Endothelial cell (in vitro differentiated cells): ENCODE measurements at places on chromosomes 5 and 9.

DNA sequence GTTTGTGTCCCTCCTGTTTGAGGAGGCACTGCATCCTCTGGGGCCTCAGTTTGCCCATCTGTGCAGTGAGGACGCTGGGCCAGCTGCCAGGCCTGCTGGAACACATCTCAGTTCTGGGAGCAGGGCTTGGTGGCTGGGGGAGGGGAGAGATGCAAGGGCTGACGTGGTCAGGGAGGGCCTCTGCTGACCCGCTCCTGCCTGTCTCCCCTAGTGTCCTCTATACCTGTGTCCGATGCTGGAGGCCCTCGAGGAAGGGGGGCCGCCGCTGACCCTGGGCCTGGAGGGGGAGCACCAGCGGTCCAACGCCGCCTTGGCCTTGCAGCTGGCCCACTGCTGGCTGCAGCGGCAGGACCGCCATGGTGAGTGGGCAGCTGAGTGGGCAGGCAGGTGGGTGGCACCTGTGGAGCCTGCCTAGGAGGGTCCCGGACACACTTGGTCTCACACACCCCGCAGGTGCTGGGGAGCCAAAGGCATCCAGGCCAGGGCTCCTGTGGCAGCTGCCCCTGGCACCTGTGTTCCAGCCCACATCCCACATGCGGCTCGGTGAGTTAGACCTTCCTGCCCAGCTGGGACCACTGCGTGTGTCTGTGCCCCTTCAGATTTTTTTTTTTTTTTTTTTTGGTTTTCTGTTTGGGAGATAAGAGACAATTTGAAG, 5.8 kb downstream of the FPGS start:
- no peak for DNase-seq

DNA sequence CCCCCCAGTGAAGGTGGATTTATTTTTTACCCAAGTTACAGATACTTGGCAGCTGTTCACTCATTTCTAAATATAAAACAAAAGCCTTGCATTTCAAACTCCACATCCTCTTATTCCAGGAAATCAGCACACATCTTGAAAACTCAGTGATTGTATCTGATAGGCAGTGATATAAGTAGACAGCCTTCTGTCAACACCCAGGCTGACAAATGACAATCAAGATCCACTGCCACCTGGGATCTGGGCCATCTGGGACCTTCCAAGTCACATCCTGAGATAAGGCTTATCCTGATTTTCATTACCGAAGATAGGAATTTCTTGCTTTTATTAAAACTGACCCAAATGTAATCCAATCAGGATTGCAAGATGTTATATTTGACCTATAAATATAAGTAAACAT, 201.3 kb upstream of the PUM3 start:
- no peak for DNase-seq

GRCh38 chr9:14275331-14275730, 38.6 kb downstream of the NFIB start:
- DNase-seq: no peak

- peak; percentile 35 for DNase-seq
Observed at GRCh38 chr5:38208782-38209378, 49.5 kb upstream of the EGFLAM start.

DNA sequence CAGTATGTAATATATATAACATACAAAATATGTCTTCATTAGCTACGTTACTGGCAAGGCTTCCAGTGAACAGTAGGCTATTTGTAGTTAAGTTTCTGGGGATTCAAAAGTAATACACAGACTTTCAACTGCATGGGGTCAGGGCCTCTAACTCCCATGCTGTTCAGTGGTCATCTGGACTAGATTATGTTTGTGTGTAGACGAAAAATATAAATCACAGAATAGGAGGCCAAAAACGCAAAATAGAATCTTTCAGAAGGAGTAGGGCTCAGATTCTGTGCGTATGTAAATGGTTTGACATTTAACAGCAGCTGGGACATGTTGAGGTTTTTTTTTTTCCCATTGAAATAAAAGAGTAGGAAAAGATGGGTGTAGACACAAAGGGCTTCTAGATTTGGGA, 1048.7 kb upstream of the WWC1 start:
- no peak for DNase-seq

- DNase-seq: no peak
Observed at GRCh38 chr5:74316064-74316603, 324.4 kb downstream of the ENC1 start.

DNA sequence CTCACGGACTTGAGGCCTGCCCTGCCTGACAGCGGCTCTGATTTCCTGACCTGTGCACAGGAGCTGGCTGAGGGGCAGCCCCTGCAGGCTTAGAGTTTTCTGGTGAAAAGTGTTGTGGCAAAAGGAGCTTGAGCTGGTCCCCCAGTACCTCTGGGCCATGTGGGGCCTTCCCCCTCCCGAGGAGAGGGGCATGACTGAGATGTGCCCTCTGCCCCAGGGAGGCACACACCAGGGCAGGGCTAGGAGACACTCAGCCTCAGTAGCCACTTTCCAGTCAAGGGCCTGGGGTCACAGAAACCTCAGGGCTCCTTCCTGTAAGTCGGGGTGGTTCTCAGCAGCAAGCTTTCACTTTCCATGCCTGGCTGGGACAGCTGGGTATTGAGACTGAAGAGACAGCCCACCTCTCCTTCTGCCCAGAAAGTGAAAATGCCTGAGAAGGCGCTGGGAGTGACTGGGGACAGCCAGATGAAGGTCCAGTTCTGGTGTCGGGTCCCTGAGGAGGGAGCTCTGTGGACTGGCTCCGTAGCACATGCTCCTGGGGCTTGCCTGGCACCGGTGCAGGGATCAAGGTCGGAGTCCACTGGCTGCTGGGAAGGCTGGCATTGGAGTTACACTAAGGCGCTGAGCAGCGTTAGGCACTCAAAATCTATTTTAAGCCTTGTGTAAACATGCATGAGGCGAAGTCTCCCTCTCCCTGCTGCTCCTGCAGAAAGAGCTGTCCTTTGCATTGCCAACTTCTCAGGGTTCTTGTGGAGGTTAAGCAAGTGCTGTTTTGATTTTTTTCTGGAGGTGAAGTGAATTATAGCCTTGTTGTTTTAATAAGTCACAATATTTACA, 394.9 kb downstream of the GADD45G start:
- no peak for DNase-seq

DNA sequence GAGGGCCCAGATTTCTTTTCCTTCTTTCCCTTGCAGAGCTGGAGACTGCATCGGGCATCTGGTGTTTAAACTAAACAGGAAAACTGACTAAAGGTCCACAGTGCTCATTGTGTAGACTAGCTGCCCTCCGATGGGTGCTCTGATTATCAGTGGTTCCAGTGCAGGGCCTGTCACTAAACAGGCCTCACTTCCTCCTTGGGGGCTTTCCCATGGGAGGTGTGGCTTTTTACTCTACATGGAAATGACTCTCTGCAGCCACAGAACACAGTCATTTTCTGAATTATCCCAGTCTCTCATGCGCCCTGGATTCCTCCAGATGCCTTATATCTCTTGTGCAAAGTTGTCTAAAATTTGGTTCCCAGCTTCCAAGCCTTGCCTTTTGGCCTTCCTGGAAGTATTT, 199.2 kb downstream of the TRIO start:
- no peak for DNase-seq

- no peak for DNase-seq
Observed at GRCh38 chr5:116872486-116872885, 297.9 kb upstream of the SEMA6A start.

GRCh38 chr5:160968480-160968879, 116.5 kb upstream of the ATP10B start:
- no peak for DNase-seq

DNA sequence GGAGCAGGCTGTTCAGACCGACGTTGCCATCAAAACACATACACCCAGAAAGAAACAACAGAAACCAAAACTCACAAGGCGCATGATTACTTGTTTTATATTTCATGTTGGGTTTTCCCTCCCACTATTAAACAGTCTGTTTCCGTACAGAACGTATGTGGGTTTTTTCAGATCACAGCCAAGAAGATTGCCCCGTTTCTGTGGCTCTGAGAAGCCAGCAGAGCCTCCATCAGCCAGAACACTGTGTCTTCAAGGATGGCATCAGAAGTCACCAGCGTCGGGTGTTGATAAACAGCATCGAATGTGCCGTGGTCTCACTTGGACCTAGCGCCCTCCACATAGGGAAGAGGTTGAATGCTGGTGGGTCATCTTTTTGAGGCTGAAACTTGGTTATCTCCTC, 42.8 kb downstream of the FAM78A start:
- no peak for DNase-seq

GRCh38 chr9:81375187-81376100, 313.9 kb downstream of the TLE1 start:
- DNase-seq: no peak

- DNase-seq: no peak
Observed at GRCh38 chr5:39249564-39250274, 30.4 kb upstream of the FYB1 start.

DNA sequence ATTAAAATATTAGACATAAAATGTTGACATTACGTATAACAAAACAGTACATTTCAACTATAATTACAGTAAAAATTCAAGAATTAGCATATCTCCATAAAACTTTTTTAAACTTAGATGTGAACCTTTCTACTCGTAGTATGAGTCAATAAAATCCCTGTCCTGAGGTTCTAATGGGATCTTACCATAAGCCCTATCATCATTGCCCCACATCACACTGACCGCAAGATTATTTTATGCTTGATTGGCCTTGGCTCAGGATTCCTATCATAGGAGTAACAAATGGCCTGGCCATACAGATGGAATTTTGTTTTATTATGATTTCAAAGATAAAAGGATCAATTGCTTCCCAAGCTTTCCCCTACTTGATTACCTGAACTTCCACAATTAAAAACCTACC, 238.3 kb downstream of the MEF2C start:
- no peak for DNase-seq

GRCh38 chr9:116350213-116350612, 196.6 kb downstream of the PAPPA start:
- no peak for DNase-seq

DNA sequence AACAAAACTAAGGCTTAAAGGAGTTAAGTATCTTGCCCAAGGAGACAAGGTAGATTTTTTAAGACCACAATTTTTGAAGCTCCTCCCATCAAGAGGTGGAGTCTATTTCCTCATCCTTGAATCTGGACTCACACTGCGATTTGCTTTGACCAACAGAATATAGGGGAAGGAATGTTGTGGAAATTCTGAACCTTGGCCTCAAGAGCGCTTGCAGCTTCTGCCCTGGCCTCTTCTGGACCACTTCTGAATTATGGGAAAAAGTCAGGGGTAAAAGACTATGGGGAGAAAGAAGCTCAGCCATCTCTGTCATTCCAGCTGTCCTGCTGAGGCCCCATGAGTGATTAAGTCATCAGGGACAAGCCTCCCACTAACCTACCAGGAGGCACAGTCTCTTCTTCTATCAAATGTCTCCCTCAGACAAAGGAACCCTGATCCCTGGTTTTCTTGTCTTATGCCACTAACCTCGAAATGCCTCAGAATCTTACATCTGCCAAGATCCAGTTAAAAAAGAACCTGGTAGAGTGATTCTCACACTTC, 25.9 kb downstream of the MAPKAP1 start:
- no peak for DNase-seq

DNA sequence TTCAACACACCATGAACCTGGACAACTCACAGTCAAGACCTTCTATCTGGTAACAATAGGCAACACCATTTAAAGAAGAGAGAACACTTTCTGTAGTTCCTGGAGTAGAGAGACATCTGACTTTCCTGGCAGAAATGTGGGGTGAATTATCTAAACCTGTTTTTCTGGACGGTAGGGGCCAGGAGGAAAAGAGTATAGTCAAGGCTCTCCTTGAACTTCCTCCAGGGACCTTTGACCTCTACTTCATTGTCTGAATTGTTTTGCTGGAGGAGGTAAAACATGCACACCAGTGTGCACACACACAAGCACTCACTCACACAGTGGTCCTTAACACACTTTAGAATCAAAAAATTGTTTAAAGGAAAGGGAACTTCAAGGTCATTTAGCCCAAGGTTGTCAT, 13.2 kb downstream of the S100Z start:
- DNase-seq: no peak

GRCh38 chr5:135027697-135028615, 6.1 kb downstream of the PITX1 start:
- no peak for DNase-seq

DNA sequence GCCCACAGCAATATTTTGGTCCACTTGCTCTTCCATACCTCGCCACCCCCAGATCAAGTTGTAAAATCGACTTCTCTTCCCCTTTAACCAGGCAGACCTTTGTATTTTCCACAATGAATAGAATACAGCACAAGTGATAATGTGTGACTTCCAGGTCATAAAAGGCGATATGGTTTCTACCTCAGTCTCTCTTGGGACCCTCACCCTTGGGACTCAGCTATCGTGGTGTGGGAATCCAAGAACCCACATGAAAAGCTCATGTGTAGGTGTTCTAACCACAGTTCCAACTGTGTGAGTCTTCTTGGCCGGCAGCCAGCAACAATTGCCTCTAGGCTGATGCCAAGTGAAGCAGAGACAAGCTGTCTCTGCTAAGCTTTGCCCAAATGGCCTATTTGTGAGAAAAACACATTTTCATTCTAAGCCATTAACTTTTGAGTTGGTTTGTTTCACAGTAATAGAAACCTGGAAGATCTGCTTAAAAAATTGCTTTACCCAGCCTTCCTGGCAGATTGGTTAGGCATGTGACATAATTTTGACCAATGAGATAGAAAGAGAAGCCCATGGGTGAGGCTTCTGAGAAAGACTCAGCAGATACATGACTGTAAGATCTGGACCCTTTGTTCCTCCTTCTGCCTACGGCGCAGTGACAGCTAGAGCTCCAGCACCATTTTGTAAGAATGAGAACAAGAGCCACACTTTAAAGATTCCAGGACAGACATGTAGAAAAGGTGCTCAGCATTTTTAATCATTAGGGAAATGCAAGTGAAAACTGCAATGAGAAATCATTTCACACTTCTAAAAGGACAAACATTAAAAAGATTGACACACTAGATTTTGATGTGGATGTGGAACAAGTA, 18.3 kb upstream of the MLLT3 start:
- no peak for DNase-seq

GRCh38 chr5:163190784-163191183, 246.6 kb upstream of the CCNG1 start:
- DNase-seq: no peak

GRCh38 chr5:56108246-56108645, 113.5 kb upstream of the IL6ST start:
- DNase-seq: no peak

GRCh38 chr9:16023446-16023845, 470.6 kb downstream of the CCDC171 start:
- DNase-seq: no peak

GRCh38 chr5:14190194-14191164, 47.3 kb downstream of the TRIO start:
- no peak for DNase-seq

DNA sequence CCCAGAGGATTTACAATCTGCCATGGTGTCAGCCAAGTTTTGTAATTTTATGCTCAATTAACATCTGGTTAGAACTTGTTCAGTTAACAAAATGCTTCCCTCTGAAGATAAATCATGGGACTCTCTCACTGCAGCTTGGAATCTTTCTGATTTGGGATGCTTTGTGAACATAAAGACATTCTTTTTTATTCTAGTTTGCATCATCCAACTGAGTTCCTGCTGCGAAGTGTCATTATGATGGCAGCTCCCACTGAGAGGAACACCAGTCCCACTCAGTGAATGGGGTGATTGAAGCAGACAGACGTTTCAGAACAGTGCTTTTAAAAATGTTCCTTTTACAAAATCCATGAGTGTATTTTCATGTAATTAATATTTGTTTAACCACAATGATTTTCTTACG, 863.8 kb downstream of the TLE4 start:
- no peak for DNase-seq

- peak; percentile 65 for DNase-seq
Observed at GRCh38 chr5:147464211-147464610, 45.7 kb downstream of the DPYSL3 start.
